ENCODE measurements at places on chromosomes 5 and 9.
A peak's percentile ranks its signal among the peaks of the same experiment; 100 is the strongest.

- no peak for DNase-seq
Observed at GRCh38 chr9:114427644-114428043, 39.9 kb upstream of the AKNA start.

- no peak for DNase-seq
Observed at GRCh38 chr5:93151121-93151520, 429.9 kb downstream of the NR2F1-AS1 start.

DNA sequence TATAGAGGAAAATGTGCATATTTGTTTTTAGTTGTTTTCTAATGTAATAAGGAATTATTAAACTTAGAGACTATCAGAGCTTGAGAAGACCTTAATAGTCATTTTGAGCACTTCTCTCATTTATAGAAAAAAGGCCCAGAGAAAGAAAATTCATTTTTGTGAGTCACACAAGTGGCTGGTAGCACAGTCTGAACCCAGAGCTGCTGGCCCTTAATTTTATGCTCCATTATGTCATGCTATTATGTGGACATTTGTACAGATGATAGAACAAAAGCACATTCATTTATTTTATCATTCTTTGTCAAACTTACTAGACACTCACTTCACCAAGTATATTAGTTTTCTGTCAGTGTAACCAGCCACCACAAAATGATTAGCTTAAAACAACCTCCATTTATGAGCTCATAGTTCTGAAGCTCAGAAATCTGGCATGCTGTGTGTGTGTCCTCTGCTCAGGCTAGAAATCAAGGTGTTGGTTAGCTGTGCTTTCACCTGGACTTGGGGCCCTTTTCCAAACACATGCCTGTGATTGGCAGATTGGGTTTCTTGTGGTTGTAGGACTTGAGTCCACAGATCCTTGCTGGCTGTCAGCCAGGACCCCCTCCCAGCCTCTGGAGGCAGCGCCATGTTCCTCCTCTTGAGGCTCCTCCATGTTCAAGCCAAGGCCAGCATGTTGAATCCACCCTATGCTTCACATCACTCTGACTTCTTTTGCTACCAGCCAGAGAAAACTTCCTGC, 188.9 kb downstream of the ARHGAP26 start:
- no peak for DNase-seq

GRCh38 chr5:124806373-124807077, 60.1 kb upstream of the ZNF608 start:
- DNase-seq = peak; percentile 82

- no peak for DNase-seq
Observed at GRCh38 chr9:14140096-14140697, 173.7 kb downstream of the NFIB start.
